ENCODE measurements at places on chromosomes 5 and 9.

- DNase-seq, result no peak
Measured at GRCh38 chr9:70406434-70406862, 8.0 kb downstream of the KLF9 start.

DNA sequence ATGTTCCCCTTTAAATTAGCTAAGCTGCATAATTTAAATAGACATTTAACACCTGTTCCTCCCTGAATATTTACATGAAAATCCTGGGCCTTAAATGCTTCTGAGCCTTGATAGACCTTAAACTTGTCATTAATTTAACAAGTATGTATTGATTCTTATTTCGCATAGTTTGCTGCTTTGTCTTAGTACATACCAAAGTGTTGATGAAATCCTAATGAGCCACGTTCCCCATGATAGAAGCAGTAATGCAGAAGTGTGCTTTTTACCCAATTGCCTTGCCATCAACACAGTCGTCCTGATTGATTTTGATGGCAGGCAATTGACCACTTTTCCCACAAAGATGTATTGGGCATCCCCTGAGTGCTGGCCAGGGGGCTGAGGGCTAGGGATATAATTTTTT is 213.5 kb downstream of the SGCD start:
- no peak for DNase-seq

DNA sequence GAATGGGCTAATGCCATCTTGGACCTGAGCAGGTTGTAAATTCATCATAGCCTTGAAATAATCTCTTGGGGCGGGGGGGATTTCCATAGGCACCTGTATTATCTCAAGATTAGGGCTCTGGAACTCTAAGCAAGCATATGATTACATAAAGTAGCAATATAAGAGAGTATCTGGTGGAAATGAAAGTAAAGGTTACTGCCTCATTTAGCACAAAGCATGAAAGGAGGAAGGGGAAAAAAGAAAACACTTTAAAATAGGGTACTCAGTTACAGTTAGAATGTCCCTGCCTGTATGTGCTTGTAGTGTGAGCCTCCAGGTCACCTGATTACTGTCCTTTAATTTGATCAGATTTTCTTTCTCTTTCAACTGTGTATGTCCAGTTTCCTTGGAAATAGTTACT is 1079.7 kb upstream of the CDH18 start:
- DNase-seq, result no peak

- no peak for DNase-seq
Measured at GRCh38 chr9:113644321-113644720, 180.8 kb downstream of the RGS3 start.

GRCh38 chr5:107203243-107203642 is 467.5 kb downstream of the EFNA5 start:
- DNase-seq, result no peak

DNA sequence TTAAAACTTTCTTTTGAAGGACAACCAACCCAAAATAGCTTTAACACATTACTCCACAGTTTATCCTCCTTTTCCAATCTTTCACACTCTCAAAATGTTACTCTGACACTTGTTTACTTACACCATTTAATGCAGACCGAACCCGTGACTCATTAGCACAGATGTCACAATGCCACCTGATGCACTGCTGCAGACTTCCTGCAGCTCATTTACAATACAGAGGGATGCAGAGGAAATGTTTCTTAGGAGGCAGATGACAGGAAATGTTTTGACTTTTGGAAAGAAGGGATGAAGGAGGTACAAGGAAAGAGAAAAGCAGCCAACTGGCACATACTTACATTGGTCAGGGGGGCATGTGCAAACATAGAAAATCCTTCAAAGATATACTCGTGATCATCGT is 39.0 kb downstream of the DROSHA start:
- no peak for DNase-seq

GRCh38 chr9:93081931-93082330 is 14.1 kb upstream of the CARD19 start:
- no peak for DNase-seq

GRCh38 chr5:135944967-135945560 is 9.7 kb downstream of the LECT2 start:
- DNase-seq, result peak; percentile 28

GRCh38 chr9:6512085-6512657 is 99.2 kb downstream of the UHRF2 start:
- no peak for DNase-seq

- no peak for DNase-seq
Measured at GRCh38 chr9:3576328-3576727, 50.5 kb upstream of the RFX3 start.

GRCh38 chr9:10026443-10026984 is 586.3 kb downstream of the PTPRD start:
- DNase-seq, result no peak

- DNase-seq, result peak; percentile 60
Measured at GRCh38 chr9:5500441-5501235, 9.7 kb upstream of the PDCD1LG2 start.

DNA sequence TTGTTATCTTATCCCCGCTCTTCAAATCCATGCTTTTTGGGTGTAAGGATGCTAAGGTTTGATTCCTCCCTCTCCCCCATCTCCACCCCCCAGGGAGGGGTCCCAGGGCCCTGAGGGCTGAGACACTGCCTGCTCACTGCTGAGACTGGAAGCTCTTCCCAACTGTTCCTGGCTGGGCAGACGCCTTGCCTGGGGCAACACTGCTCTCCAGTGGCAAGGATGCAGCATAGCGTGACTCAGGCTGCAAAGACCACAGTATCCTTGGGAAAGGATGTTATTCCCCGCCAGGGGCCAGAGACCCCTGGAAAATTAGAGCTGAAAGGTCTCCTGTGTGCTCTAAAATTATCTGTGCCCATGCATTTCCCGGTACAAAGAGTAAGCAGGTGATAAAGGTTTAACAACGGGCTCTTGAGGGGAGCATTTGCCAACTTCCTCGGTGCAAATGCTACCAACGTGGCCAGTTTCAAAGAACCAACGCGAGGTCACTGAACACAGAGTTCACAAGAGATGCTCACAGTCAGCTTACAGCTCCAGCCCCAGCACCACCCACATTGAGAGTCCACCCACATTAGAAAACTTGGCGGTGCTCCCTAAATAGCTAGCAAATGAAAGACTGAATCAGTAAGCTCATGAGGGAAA is 271.9 kb downstream of the NSG2 start:
- DNase-seq, result no peak

- no peak for DNase-seq
Measured at GRCh38 chr5:39757131-39757530, 332.4 kb upstream of the DAB2 start.

DNA sequence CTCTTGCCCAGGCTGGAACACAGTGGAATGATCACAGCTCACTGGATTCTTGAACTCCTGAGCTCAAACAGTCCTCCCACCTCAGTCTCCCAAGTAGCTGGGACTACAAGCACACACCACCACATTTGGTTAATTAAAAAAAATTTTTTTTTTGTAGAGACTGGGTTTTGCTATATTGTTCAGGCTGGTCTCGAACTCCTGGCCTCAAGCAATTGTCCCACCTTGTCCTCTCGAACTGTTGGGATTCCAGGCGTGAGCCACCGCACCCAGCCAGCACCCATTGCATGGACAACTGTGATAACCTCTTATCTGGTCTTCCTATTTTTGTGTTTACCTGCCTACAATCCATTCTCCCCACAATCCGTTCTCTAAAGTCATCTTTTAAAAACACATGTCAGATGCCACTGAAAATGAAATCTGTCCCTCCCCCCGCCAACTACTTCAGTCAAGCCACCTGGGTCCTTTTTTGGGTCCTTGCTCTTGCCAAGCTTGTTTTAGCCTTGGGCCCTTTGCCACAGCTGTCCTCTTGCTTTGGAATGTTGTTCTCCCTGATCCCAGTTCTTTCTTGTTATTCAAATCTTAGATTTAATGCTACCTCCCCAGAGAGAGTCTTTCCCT is 250.5 kb downstream of the PIK3R1 start:
- no peak for DNase-seq

DNA sequence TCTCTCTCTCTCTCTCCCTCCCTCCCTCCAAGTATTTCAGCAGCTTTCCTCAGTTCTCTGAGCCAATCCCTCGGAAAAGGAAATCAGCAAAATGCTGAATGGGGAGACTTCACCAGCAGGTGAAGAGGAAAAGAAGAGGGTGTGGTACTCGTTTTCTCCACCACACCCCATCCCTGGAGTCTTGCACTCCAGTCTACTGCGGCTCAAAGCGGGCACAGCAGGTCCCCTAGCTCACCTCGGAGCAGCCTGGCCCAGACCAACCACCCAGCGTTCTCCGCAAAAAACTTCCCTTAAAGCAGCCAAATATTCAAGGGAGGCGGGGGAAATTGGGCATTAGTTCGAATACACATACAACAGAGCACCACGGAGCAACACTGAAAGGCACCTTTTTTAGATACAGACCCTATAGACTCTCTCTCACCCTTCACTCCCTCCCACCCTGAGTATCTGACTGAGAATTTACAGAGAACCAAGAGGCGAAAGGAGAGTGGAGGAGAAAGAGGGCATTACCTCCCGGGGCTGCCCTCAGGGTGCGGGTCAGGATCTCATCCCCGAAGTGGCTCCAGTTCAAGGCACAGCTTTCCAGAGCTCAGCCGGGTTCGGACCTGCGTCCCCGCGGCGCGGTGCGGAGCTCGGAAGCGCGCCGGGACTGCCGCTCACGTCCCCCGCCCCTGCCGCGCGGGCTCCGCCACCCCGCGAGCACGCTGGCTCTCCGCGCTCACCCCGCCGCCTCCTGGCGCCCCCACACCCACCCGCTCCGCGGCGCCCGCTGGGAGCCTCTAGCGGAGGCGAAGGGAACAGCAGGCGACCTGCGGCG is 1638.5 kb upstream of the C9orf72 start:
- peak; percentile 58 for DNase-seq

- DNase-seq, result no peak
Measured at GRCh38 chr5:98989727-98990126, 60.9 kb upstream of the CHD1 start.

DNA sequence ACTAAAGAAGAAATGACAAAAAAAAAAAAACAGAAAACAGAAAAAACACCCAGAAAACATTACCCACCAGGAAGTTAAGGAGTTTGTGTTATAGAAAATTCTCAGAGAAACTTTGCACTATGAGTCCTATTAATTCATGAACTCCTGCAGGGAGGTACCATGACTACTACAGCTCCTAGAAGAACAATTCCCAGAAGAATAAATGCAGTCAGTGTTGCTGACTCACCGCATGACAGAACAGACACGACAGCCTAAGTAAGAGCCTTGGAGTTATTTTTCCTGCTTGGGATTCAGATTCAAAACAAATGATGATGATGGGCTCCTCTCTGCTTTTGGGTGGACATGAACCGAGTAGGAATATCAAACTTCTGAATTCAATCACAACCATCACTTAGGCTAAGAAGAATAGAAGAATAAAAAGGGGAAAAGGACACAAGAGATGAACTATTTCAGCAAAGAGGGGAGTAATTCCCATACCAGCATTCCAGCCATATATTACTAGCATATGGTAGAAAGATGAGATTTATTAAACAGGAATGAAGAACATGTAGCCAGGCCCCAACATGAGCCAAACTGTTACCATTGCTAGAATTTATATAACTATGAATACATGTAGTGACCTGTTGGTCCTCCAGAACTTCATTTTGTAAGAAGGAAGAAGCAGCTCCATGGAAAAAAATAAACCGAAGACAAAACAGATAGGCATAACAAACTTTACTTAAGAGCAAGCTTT is 209.6 kb upstream of the PDE4D start:
- DNase-seq, result no peak

GRCh38 chr5:57501414-57502201 is 19.0 kb upstream of the ACTBL2 start:
- no peak for DNase-seq

DNA sequence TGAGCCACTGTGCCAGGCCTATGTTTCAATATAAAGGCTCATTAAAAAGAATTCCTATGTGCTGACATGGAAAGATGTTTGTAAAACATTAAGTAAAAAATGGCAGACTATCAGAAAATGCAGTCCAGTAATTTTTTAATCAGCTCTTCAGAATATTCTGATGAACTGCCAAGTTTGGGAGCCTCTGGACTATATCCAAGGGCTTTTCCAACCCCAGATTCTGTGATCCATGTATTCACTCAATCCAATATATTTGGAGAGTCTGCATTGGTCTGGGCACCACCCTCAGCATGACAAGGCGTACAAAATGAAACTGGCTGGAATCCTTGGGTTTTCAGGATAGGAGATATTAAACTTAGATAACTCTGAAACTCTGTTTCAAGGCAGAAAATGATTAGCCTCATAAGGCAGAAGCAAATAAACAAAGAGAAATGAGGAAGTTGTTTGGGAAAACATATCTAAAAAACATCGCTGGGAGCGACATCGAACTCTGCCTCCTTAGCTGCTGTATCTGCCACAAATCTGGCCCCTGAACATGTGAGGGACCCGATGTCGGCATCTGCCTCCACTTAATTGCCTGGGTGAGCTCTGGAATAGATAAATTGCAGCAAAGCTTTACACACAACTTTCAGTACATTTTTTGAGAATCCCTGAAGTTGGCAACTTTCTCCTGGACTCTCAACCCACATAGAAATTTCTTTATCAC is 14.4 kb downstream of the PDE6A start:
- no peak for DNase-seq

DNA sequence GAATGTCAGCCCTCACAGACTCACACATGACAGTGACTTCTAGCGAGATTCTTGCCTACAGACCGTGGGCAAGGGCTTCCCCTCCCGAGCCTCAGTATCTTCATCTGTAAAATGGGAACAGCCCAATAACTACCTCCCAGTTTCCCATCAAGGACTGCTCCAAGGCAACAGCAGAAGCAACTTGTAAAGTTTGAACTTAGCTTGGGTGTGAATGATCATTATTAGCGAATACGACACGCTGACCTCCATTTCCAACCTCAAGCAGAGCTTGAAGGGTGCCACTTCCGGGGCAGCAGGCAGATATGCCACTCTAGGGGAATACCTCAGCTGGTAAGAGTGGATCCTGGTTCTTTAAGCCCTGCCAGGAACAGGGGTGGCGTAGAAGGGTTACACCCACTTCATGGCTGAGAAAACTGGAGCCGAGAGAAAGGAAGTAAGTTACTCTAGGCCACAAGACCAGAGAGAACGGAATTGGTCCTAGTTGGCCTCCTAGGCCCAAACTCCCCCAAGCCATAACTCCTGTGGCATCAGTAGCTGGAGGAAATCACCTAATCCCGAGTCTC is 2.0 kb downstream of the RNF44 start:
- no peak for DNase-seq

DNA sequence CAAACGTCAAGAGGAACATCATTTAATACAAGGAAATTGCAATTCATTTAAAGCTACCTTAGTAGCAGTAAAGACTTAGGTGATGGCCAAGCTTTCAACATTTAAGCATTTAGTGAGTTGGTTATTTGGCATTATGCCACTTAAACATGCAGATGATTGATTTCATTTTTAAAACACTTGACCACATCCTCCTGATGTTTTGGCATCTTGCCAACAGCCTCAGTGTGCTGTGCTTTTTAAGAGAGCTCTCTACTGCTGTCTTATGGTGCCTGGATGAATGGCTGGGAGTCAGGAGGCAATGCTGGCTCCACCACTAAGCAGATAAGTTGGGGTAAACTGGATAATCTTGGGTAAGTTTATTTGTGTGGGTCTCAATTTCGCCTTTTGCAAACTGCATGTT is 364.5 kb downstream of the MAN2A1 start:
- DNase-seq, result peak; percentile 1

Measured in NCI-H1092 (cell line).